ENCODE measurements at places on chromosomes 5 and 9.

DNA sequence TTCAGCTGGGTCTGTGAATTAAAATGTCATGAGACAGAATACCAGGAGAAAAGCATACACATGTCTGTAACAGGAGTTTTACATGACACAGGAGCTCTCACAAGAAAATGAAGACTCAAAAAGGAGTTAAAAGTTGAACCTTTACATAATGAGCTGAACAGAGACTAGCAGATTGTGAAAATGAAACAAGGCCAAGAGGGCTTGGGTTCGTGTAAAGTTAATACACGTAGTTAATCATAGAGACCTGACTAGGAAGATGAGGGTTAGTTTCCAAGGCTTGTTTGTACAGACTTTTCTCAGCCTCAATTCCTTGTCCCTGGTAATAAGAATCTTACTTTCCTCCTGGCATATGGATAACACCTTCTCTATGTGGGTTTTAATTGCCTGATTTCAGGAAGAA is 1294.0 kb downstream of the MAT2B start:
- DNase-seq = no peak

DNA sequence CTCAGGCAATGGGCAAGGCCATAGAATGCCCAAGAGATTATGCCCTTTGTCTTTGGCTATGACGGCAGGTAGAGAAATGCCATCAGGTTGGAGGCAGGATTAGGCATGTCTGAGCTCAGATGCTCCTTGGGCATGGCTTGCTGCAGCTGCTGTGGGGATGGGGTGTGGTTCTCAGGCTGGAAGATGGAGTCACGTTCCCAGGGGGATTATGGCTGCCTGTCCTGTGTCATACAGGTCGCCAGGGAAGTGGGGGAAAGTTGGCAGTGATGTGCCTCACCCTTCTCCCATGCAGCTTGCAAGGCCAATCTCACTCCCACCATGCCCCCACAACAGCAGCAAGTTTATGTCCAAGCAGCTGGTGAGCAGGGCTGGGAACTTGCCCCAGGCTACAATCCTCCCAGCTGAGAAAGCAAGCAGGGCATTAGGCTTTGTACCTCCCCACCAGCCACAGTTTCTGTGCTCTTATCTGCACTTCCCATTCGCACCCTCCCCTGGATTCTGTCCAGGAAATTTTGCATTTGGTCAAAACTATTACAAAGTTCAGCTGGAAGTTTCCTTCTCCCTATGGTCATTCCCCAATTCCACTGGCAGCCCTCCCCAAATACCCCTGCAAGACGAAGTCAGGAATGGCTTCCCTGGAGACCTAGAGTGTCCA is 1788.0 kb upstream of the NUDT12 start:
- DNase-seq = no peak

GRCh38 chr5:150192462-150192861 is 2.6 kb downstream of the SLC6A7 start:
- no peak for DNase-seq

GRCh38 chr5:163407034-163407655 is 30.2 kb upstream of the CCNG1 start:
- no peak for DNase-seq

DNA sequence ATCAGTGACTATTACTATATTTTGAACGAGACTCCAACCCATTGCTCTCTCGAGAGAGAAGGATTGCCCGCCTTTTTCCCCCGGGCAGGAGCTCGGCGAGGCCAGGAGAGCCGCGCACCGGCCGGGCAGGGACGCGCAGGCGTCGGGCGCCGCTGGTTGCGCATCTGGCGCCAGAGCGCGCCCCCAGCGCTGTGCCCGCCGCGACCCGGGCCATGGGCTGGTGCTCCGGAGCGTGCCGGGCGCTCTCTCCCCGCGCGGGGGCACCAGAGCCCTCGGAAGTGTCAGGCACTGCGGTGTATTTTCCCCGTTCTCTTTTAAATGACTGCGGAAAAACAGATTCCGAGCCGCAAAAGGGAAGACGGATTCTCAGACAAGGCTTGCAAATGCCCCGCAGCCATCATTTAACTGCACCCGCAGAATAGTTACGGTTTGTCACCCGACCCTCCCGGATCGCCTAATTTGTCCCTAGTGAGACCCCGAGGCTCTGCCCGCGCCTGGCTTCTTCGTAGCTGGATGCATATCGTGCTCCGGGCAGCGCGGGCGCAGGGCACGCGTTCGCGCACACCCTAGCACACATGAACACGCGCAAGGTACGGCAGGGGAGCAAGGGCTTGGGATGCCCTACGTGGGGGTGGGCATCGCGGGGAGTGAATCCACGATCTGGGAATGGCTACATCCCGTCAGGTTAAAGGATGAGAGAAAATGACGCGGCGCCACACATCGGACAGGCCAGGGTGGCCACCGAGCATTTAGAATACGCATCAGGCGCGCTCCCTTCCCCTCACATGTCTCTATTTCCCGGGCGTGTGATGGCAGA is 1.1 kb upstream of the NTRK2 start:
- DNase-seq = no peak

GRCh38 chr9:99385215-99385614 is 163.1 kb downstream of the SEC61B start:
- no peak for DNase-seq

GRCh38 chr5:150124111-150124557 is 31.5 kb downstream of the PDGFRB start:
- no peak for DNase-seq

GRCh38 chr5:146588331-146589027 is 72.5 kb upstream of the GPR151 start:
- DNase-seq = no peak

DNA sequence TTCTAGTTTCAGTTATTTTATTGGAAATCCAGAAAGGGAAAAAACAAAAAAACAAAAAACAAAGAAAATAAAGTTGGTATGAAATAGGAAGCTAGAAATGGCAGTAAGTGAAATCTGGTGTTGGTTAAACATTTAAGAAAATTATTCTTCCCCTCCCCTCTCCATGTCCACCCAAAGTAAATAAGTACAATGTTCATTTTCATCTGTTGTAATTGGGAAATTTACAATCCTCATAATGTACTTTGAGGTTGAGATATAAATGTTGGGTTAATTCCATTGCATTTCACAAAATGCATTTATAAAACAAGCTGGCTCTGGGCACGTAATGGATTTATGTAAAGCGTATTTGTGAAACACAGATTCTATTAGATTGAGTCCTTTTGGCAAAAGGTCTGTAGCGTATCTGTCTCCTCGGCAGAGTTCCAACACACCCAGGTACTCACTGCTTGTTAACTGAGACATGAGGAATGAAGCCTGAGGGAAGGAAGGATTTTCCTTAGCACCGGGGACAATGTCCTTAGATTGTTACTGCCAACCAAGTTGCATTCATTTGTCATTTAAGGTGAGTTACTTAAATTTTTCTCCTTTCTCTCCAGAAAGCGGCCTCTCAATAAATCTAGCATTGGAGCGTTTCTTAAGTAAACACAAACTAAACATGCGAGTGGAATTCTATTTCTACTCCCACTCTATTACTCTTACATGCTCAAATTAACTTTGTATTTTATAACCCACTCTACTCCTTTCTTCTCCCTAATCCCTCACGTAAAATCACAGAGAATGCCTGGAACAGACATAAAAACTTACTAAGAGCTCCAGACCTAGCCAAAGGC is 912.3 kb upstream of the WWC1 start:
- no peak for DNase-seq

- no peak for DNase-seq
Measured at GRCh38 chr5:100562821-100563220, 27.6 kb downstream of the FAM174A start.

GRCh38 chr9:88680505-88681160 is 145.7 kb downstream of the NXNL2 start:
- no peak for DNase-seq

DNA sequence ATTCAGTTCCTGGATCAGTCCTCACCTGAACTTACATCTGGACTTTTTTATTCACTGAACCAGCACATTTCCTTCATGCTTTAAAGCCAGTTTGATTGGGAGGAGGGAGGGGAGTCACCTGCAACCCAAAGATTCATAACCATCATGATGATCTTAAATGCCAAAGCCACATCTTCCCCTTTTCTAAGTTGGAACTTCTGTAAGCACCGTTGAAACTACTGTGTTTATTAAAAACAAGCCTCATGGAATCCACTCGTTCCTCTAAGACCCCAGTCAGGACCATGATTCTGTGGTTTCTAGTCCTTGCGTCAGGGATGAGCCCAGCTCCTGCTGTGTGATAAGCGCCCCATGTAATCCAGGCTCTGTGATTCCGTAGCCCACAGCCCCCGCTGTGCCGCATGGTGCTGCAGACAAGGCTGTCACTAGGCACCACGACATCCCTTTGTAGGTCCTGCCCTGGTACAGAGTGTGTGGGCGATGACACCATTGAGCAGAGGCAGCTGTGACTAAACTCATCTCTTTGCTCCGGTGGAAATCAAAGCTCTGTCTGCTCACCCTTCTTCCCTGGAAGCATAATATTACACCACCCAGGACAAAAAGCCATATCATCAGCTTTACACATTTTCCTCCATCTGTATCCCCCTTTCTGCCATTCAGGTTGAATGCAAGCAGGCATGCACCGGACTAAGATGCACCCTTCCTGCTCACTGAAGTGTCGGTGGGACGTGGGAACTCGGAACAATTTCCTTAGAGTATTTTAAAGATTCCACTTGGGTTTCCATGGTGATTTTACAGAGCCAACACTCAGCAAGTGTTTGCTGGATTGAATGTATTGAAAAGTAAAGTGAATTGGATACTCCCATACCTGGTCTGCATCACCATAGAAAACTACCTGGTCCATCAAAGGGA is 132.0 kb upstream of the FSTL4 start:
- no peak for DNase-seq

DNA sequence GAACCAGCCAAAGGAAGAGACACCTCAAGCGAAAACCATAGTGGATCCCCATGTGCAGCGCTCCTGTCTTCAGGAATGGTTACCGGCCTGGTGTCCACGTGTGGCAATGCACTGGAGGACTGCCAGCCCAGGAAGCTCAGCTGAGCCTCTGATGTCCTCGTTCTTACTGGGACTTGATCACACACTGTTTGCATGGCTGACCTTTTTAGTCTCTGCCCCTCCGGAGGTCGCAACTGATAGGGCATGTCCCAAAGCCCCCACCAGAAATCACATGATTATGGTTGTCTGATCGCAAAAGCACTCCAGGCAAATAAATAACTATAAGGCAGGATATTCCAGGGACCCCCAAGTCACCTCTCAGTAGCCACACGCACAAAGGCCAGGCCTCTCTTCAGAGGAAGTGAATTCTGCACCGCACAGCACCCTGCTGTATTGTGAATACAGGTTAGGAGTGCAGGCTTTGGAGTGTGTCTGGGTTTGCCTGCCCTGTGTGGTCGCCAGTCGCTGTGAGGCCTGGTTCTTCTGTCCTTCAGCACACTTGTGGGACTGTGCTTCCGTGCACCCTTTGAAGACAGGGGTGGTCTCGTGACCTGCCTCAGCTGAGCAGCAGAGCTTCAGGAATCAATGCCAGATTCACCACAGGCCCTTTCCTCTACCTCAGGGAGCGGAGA is 13.4 kb upstream of the HABP4 start:
- DNase-seq = no peak

GRCh38 chr5:162067162-162067561 is 411 bp upstream of the GABRG2 start:
- no peak for DNase-seq

DNA sequence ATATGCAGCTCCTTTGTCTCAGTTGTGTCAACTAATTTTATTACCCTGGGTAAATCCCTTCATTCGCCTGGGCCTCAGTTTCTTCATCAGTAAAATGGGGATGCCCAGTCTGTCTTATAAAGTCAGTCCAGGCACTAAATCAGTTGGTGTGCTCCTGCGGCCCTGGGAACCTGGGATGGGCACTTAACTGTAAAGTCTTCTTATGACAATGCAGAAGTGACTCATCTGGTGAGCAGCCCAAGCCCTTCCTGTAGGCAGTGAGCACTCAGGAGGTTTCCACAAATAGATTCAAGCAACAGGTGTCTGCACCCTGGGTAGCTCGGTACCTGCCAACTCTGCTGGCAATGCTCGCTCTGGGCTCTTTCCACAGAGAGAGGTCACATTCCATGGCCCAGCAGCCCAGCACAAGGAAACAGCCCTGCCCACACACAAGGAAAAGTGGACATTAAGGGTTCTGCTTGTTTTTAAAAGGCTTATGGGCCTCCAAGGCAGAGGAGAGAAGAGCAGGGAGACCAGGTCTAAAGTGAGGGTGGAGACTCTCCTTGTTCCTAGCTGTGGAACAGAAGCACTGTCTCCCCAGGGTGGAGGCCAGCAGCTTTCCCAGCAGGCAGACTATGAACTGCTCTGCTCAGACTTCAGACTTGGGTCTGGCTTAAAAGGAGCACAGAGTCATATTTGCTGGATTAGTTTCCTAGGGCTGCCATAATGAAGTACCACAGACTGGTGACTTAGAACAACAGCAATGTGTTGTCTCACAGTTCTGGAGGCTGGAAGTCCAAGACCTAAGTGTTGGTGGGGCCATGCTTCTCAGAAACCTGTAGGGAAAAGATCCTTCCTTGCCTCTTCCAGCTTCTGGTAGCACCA is 89.7 kb upstream of the ADRA1B start:
- no peak for DNase-seq

DNA sequence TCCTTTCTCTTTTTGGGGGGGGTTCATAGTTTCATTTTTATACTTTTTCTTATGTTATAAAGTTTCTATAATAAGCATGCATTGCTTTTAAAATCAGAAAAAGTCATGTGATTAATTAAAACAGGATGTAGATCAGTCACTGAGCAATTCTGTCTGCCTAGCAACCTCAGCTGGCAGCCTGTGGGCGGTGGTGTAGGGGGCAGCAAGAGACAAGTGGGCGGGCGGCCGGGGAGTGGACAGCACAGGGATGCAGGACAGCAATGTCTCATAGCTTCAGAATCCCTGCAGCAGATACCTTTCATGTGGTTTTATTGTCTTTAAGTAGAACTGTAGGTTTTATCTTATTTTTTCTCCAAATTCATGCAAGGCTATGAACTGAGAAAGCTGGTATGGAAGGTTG is 101.9 kb upstream of the S1PR3 start:
- DNase-seq = no peak

- DNase-seq = no peak
Measured at GRCh38 chr9:73133921-73134407, 17.7 kb upstream of the ANXA1 start.

DNA sequence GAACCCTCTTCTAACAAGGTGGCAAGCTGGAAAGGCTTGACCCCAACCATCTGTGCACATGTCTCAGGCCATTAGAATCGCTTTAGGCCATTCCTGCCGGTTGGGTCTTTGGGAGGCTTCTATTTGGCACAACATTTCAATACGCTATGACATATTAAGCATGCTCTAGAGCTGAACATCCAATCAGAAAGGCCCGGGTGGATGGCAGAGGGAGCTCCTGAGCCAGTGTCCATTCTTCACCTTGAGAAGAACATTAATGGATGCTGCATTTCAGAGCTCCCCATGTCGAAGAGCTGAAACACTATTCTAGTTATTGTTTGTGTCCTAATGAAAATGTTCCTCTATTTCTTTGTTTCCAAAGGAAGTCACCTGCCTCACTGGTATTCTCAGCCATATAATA is 12.8 kb downstream of the SPATA9 start:
- no peak for DNase-seq

GRCh38 chr5:126635585-126635984 is 34.8 kb downstream of the PHAX start:
- DNase-seq = no peak

DNA sequence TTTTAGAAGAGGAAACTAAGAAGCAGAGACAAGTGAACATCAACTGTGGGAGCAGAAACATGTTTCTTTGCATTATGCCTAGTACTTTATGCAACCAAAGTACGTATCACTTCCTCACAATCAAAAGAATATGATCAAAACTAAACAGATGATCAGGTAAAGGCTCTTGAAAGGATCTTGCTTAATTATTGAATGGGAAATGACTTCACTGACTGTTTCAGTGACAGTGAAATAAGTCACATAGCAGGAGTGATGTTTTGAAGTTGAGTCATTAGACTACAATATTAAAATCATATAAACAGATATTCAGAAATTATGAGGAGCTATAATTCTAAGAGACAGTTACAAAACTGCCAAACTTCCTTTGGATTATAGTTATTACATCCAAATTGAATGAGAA is 527.3 kb downstream of the MTRR start:
- no peak for DNase-seq

All from activated T-cell treated with anti-CD3 and anti-CD28 coated beads for 1 hour (primary cell).